Caco-2 (cell line): ENCODE measurements at places on chromosomes 2 and 18. TPM values are rescaled to one million over a fixed set of nuclear protein-coding genes. Genes with fewer than 3 reads are reported as not detected.

The TUBB8B gene
- total RNA-seq = 0.91 and 1.4 TPM in 2 replicates

The MOGAT1 gene
- total RNA-seq = not detected in 2 replicates

The DSG1 gene
- total RNA-seq = not detected in 2 replicates

The AMER3 gene
- total RNA-seq = 0.79 TPM in 2 replicates

The PARD3B gene
- 66.5 and 68.9 TPM in 2 replicates for total RNA-seq

The ACVR1C gene
- 2.0 and 2.1 TPM in 2 replicates for total RNA-seq
